ENCODE measurements at places on chromosomes 11 and 22.

- DNase-seq = no peak
These were observed 772 bp downstream of the NAV2 start for GRCh38 chr11:19713196-19714021.

GRCh38 chr22:24430431-24431308, 3.3 kb downstream of the ADORA2A start:
- no peak for DNase-seq

DNA sequence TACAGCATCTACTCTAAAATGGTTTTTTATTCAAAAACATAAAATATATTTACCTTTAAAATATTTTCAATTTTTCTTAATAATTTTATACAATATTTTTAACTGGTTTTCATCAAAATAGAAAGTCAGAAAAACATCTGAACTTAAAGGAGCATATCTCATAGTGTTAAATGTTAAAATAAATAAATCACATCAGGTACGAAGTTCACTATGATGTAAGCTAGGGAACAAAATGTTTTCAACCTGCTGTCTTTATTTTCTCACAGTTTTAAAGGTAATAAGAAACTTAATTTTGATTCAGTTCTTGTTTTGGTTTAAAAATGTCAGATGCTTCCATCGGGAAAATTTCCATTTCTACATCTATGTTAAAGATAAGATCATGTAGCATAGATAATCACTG, 97.7 kb downstream of the MUC15 start:
- no peak for DNase-seq

GRCh38 chr11:35126000-35126878, 12.7 kb upstream of the CD44 start:
- DNase-seq = no peak

- no peak for DNase-seq
These were observed 10.7 kb downstream of the TMEM132A start for GRCh38 chr11:60934790-60935605.

GRCh38 chr11:130600139-130600538, 151.7 kb downstream of the ADAMTS15 start:
- no peak for DNase-seq

DNA sequence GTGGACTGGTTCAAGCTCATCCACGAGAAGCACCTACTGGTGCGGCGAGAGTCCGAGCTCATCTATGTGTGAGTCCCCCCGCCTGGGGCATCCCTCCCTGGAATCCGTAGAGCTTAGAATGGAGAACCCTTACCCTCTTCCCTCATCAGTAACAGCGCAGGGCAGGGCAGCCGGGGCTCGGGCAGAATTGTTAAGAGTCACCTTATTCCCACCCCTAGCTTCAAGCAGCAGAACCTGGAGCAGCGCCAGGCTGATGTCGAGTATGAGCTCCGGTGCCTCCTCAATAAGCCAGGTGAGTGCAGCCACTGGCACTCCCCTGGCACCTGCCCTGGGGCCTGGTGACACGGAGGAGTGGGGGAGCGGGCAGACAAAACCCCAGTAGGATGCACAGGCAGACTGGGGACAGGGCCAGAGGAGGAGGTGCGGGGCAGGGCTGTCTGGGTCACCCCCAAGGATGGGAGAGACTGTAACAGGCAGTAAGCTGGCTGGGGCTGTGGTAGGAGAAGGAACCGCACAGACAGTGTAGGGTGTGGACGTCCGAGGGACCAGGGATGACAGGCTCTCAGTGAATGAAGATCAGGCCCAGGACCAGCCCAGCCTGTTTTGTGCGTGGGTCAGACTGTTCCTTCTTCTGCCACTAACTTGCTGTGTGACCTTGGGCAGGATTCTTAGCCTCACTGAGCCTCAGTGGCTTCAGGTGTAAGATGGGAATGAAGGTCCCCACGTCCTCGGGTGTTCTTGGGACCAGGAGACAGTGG, 20.4 kb downstream of the C22orf23 start:
- DNase-seq = no peak

DNA sequence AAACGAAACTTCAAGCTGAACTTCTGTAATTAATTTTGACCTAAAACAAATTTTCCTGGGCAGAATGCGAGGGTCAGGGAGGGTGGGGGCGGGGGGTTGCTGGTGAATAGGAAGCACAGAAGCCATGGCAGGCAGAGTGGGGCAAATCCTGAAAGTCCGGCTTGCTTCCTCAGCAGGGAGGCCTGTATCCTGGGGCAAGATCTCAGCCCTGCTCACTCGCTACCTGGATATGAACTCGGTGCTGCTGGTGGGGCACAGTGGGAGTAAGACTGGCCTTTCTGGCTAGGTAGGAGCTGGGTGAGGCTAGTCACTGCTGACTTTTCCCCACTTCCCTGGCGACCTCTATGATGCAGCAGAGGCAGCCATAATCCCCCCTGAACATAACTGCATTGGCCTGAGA, 168.9 kb upstream of the CHORDC1 start:
- DNase-seq = no peak

DNA sequence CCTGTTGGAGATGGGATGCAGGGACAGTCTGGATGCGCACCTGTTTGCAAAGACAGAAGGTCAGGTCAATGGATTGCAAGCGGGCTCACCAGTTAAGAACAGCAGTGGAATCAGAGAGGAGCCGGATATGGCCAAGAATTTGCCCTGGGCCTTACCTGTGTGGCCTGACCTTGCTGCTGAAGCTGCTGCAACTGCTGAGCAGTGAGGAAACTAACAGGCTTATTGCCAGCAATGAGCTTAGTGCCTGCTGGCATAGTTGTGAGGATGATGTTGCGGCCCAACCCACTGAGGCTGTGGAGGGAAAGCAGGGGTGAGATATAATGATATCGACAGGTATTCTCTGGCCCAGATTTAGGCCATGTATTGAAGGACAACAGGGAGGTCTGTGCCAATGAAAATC, 30.6 kb downstream of the NFRKB start:
- DNase-seq = no peak

GRCh38 chr22:34776817-34777216, 289.1 kb upstream of the ISX start:
- no peak for DNase-seq

DNA sequence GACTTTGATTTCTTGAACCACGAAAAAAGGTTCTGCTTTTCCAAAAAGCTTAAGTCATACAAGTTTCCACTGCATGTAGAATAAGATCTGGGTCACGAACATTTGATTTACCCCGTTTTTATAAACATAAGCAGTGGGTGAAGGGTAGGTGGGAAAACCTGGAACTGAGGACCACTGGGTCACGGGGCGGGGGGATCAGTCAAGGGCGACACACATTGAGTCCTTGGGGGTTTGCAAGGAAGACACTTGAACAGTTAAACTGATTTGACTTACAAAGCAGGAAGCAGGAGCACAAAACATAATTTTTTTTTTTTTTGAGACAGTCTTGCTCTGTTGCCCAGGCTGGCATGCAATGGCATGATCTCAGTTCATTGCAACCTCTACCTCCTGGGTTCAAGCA, 10.9 kb downstream of the FADS3 start:
- DNase-seq = no peak

- DNase-seq = peak; percentile 4
These were observed 53.2 kb downstream of the OR4C6 start for GRCh38 chr11:55714982-55715888.

DNA sequence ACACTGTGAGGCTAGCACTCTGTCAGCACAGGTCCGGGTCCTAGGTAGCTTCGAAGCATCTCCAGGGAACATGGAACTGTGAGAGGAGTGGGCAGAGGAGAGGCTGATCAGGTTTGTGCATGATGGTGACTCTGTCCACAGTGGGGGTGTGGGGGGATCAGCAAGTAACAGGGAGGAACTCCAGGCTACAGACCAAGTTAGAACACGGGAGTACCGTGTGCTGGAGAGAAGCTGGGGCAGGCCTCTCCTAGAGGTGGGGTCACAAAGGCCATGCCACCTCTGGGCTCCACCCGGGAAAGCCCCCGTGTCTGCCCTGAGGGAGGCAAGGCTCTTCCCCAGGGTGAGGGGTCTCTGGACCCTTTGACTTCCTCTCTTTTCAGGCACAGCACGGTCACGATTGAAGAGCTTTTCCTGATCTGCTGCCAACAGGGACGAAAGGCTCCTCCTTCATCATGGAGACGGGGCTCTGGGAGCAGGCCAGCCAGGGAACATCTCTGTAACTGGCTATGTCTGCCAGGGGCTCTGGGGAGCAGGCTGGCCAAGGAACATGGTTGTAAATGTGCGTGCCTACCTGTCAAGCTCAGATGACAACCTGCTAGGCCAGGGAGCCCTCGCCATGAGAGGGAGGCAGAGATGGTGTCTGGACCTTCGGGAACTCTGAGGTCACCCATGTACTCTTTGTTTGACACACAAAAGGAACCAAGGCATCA, 1476.1 kb downstream of the BRD1 start:
- no peak for DNase-seq

- no peak for DNase-seq
These were observed 6.5 kb downstream of the FJX1 start for GRCh38 chr11:35624781-35625180.

DNA sequence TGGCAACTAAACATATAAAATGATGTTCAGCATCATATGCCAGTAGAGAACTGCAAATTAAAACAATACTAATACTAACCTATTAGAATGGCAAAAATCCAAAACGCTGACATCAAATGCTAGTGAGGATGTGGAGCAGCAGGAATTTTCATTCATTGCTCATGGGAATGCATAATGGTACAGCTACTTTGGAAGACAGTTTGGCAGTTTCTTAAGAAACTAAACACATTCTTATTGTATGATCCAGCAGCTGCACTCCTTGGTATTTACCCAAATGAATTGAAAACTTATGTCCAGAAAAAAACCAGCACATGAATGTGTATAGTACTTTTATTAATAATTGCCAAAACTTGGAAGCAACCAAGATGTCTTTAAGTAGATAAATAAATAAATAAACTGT, 258.0 kb downstream of the TENM4 start:
- DNase-seq = no peak

GRCh38 chr11:92916299-92916698, 53.2 kb upstream of the MTNR1B start:
- DNase-seq = no peak

DNA sequence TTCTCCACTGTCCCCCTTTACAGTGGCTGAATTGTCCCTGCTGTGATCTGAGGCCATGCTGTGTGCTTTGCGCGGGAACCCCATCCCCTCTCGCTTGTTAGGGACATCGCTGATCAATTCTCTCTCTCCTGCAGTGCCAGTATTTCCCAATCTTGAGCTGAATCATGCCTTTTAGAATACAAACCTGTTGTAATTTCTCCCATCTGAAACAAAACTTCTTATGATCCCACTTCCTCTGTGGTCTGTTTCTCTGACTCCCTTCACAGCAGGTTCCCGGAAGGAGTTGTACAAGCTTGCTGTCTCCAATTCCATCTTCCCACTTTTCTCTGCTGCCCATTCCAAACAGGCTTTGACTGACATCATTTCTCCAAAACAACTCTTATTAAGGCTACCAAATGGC, 16.8 kb downstream of the ADAMTS15 start:
- DNase-seq = no peak
